Fibroblast of skin of scalp (primary cell): ENCODE measurements at places on chromosomes 16 and 17.

DNA sequence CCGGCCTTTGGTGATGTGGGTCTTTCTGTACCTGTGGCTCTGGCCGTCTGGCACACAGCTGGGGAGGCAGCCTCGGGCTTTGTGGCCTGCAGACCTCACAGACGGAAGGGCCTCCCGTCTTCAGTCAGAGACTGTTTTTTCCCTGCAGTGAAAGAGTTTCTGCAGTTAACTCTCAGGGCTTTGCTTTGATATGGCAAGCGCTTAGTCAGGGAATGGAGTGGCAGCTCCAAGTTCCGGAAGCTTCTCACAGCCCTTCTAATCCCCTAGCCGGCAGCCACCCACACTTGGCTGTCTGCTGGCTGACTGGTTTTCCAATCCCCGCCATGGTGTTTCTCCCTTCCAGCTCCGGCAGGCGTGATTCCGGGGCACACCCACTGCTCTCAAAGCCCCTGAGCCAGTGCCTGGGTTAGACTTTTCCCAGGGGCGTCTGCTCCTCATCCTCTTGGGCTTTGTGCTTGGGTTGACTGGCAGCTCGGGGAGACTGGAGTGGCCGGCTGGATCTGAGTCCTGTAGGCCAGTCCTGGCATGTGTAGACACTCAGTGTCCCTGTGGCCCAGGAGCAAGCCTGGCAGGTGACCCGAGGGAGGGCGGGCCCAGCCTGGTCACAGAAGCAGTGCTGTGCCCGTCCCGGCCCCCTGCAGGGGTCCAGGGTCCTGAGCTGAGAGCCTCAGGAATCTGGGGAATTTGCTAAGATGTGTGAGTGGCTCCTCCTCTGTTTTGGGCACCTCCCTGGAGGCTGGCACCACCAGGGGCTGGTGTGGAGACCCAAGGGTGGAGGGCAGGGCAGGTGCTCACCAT lies 29.9 kb downstream of the BAIAP2 start:
- DNase-seq: peak; percentile 74

GRCh38 chr17:19986941-19987861 lies 9.6 kb upstream of the AKAP10 start:
- peak; percentile 4 for DNase-seq

DNA sequence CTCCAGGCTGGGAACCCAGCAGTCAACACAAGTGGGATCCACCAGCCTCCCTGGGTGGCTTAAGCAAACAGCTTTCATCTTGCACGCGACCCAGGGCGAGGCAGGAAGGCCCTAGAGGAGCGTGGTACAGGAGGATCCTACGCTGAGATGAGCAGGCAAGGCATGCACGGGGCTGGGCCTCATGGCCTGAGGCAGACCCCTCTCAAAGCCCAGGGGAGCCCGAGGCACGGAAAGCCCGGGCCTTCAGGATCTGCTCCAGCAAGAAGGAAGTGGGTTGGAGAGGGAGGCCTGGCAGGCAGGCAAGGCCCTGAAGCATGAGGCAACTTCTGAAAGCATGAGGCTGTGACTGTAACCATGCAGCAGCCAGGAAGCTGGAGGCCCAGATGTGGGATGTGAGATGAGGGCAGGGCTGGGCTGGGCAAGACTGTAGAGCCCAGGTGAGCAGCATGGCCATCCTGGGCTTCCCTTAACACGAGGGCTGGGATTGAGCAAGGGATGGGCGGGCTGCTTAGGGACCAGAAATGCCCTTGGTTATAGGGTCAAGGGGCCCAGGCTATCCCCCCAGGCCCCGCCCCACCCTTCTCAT lies 338.7 kb downstream of the C16orf95 start:
- peak; percentile 62 for DNase-seq

DNA sequence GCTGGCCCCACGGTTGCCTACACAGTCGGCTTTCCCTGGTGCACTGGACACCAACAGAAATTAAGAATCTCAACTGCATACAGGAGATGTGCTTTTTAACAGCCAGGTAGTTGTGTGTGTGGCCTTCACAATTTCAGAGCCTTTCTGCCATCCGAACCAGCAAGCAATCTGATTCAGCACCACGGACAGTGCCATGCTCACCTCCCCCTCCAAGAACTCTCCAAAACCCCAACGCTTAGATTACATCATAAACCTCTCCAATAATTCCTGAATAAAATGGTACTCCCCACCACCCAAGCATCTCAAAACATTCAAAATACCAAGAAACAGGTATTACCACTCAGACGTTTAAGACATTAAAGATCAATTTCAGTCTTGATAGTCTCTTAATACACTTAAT lies 31.8 kb downstream of the USP7 start:
- peak; percentile 57 for DNase-seq

DNA sequence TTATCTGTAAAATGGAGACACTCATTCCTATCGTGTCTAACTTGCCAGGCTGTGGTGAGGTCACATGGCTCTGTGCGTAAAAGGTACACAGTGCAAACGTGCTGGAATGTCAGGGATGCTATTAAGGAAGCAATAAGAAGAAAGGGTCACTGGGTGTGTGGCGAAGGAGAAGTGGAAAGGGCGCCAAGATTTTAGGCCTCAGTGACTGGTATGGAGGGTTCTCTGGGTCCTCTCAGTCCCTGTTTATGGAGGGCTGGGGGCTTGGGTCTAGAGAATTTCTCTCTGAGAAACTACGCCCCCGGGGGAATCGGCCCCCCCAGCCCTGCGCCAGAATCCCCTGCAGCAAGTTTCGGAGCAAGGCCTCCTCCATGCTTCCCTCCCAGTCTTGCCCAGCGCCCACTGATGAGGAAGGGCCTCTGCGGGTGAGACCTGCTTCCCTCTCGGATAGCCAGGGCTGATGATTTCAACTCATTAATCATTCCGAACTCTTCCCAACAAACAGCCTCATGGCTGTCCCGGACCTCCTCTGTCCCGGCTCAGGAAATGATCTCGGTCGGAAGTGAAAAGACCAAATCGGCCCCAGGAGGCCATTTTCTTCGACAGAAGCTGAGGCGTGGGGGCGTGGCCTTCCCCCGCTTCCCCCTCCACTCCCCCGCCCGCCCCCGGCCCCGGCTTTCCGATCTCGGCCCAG lies 1.2 kb upstream of the HEXIM1 start:
- peak; percentile 81 for DNase-seq

- peak; percentile 1 for DNase-seq
These were observed 156.4 kb upstream of the ANKFN1 start for GRCh38 chr17:55996826-55997225.
